ENCODE measurements at places on chromosomes 16 and 17.

- no peak for DNase-seq
Measured at GRCh38 chr17:63221939-63222338, 224.2 kb downstream of the CYB561 start.

- no peak for DNase-seq
Measured at GRCh38 chr16:67907397-67908180, 14.5 kb downstream of the PSKH1 start.

DNA sequence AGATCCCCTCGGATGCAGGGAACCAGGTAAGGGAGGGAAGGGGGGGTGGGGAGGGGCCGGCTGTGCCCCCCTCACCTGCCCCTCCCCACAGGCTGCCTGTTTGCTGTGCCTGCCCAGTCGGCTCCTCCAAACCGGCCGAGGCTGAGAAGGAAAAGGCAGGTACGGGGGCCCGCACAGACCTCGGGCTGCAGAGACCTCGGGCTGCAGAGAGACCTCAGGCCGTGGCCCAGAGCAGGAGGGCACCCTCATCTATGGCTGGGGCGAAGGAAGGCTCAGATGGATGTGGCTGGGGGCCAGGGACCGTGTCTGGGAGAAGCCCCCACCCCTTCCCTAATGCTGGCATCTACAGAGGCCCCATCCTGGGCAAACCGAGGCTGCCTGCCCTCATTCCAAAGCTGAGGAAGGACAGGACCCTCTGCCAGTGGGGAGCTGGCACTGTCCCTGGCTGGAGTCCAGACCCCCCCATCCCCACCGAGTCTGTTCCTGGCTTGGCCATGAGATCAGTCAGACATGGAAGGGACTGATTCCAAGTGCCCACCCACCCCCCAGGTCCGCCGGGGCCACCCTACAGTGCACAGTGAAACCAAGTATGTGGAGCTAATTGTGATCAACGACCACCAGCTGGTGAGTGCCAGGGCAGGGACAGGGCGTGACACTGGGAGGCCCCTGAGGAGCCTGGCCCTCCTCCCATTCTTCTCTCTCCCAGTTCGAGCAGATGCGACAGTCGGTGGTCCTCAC, 13.7 kb downstream of the ADAM11 start:
- no peak for DNase-seq

GRCh38 chr17:27336184-27336583, 42.3 kb downstream of the WSB1 start:
- DNase-seq: no peak

DNA sequence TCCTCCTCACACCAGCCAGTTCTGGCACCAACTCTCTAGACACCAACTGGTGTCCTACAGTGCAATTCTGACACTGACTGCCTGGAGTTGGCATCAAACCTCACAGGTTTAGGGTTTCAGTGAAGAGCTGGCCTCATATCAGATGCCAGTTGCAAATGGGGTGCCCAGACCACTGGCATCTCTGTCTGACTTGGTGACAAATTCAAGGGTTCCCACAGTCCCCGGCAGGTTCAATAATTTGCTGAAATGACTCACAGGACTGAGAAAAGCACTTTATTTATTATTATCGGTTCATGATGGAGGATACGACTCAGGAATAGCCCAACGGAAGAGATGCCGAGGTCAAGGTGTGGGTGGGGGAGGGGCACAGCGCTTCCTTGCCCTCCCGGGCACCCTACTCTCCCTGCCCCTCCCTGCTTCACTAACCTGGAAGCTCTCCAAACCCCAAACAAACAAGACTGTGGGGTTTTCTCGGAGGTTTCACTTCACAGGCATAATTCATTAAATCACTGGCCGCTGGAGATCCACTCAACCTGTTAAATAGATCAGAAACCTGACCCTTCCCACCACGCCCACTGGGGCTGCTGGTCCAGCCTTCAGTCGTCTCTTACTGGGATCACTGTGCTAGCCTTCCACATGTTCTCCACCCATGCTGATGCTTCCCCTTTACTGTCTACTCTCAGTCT, 1.7 kb upstream of the NLRP1 start:
- no peak for DNase-seq

- DNase-seq: peak; percentile 29
Measured at GRCh38 chr16:87382023-87382785, 1.4 kb downstream of the FBXO31 start.

DNA sequence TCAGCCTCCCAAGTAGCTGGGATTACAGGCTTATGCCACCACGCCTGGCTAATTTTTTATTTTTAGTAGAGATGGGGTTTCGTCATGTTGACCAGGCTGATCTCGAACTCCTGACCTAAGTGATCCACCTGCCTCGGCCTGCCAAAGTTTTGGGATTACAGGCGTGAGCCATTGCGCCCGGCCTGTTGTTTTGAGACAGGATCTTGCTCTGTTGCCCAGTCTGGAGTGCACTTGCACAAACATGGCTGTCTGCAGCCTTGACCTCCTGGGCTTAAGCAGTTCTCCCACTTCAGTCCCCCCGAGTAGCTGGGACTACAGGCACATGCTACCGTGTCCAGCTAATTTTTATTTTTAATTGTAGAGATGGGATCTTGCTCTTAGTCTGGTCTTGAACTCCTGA, 8.9 kb downstream of the IST1 start:
- DNase-seq: no peak

GRCh38 chr17:59844884-59845594, 47.7 kb downstream of the TUBD1 start:
- DNase-seq: no peak

- DNase-seq: peak; percentile 54
Measured at GRCh38 chr16:69865701-69866100, 85.4 kb upstream of the CLEC18A start.

GRCh38 chr17:45889579-45889978, 4.8 kb upstream of the MAPT start:
- no peak for DNase-seq

DNA sequence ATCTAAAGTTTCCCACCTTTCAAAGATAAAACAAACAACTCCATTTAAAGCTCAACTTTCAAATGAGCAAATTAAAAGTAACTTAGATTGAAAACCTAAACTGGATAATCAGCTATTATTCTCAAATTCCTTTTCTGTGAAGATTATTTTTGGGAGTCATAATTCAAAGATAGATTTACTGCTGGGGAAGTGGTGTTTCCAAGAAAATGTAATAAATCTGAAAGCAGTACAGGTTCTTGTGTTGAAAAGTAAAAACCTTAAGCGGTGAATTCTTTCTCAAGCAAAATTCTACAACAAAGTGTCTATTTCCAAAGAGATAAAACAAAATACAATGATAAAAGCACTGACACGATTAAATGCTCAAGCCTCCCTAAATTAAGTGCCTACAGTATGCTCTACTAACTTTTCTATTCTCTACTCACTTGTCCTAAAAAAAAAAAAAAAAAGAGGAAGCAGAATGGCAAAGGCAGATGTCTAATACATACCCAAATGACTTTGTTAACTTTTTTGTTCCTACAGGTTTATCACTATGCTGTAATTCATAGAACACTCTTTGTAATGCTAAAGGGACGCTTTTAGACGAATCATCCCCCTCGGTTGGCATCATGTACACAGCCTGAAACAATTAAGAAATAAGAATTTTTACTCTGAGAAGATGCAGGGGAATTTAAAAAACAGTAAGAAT, 34.5 kb downstream of the LITAFD start:
- DNase-seq: no peak

- DNase-seq: no peak
Measured at GRCh38 chr17:46943218-46943500, 20.2 kb downstream of the GOSR2 start.

DNA sequence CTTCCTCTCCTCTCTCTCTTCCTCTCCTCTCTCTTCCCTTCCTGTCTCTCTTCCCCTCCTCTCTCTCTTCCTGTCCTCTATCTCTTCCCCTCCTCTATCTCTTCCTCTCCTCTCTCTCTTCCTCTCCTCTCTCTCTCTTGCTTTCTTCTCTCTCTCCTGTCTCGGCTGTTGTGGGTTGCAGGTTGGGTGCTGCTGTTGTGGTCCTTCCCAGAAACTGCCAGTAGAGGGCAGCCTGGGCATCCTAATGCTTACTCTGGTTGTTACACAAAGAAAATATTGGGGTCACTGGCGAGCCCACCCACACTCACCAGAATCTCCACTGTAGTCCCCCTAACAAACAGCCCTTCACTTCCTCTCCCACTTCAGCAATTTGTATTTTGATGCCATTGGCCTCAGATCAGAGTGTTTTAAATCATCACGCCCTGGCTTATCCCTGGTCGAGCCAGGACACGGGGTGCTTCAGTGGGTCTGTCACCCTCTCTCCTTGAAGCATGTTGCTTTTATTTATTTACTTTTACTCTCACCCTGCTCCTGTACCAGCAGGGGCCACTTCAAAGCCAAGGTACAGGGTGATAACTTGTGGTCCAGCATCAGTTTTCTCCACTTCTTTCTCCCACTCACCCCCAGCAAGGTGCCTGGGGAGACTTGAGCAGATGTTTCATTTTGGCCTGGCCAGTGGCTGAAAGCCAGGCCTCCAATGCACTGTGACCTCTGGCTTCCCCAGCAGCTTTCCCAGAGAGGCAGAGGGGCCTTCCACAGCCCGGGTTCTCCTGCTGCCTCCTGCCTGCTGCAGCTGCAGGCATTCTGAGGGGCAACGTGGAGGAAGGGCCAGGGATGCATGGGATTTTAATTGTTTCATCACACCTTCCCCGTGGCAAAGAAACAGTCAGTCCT, 4.7 kb upstream of the MMP15 start:
- peak; percentile 80 for DNase-seq

GRCh38 chr17:4859816-4860625, 26.9 kb downstream of the MINK1 start:
- no peak for DNase-seq

GRCh38 chr17:42101513-42102292, 3.4 kb upstream of the ZNF385C start:
- DNase-seq: peak; percentile 74

- peak; percentile 89 for DNase-seq
Measured at GRCh38 chr16:53511403-53512280, 8.6 kb upstream of the AKTIP start.

- DNase-seq: no peak
Measured at GRCh38 chr16:77790009-77790372, 1.6 kb downstream of the VAT1L start.

DNA sequence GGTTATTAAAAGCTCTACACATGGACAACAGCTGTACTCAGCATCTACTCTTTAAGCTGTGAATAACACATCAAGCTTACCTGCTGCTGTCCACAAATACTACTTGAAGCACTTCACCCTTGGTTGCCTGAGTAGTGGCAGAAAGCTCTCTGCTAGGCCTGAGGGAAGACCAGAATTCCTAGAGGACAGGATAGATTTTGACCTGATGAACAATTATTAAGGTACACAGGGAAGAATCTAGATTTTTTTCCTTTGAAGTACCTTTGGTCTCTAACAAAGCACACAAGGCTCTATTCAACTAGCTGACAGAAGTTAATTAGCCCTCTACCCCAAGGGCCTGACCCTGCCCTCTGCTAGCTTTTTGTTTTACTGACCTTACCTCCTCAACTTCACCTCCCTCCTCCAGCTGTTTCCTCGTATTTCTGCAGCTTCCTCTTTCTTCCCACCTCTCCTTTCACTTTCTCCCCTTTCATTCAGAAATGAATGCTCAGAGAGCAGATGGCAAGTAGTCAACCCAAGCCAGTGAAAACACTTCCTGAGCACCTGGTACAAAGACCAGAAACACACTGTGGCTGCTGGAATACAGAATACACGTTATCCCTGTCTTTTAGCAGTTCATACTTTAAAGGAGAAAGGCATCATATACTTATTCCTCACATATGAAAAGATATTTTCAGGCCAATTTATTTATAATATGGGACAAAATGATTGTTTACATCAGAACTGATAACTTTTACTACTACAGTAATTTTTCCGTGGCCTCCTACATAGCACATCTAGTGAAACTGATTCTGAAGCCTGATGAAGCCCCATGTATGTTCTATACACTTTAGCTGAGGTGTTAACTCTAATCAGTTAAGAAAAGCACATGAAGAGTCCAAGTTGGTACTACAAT, 5.7 kb upstream of the VEZF1 start:
- no peak for DNase-seq

DNA sequence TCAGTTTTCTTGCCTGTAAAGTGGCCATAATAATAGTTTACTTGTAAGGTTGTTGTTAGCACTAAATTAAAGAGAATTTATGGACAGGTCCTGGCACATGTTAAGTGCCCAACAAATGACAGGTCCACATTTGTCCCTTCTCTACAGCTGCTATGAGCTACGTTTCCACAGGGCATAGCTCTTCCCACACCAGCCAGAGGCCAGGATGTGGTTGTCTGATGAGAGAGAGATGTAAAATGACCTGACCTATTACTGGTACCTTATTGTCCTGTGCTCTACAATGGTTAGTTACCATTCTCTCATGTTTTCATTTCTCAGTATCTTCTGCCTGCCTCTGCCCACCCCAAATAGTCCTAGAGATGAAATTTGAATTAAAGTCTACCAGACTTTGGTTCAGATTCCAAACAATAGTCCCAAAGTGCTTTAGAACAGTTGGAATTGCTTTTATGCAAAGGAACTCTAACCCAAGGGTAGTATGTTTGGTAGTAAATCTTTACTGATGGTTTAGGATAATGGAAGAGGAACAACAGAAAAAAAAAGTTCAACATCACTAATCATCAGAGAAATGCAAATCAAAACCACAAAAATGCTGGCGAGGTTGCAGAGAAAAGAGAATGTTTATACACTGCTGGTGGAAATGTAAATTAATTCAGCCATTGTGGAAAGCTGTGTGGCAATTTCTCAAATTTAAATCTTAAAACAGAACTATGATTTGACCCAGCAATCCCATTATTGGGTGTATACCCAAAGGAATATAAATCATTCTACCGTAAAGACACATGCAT, 57.1 kb upstream of the ANKFN1 start:
- no peak for DNase-seq

DNA sequence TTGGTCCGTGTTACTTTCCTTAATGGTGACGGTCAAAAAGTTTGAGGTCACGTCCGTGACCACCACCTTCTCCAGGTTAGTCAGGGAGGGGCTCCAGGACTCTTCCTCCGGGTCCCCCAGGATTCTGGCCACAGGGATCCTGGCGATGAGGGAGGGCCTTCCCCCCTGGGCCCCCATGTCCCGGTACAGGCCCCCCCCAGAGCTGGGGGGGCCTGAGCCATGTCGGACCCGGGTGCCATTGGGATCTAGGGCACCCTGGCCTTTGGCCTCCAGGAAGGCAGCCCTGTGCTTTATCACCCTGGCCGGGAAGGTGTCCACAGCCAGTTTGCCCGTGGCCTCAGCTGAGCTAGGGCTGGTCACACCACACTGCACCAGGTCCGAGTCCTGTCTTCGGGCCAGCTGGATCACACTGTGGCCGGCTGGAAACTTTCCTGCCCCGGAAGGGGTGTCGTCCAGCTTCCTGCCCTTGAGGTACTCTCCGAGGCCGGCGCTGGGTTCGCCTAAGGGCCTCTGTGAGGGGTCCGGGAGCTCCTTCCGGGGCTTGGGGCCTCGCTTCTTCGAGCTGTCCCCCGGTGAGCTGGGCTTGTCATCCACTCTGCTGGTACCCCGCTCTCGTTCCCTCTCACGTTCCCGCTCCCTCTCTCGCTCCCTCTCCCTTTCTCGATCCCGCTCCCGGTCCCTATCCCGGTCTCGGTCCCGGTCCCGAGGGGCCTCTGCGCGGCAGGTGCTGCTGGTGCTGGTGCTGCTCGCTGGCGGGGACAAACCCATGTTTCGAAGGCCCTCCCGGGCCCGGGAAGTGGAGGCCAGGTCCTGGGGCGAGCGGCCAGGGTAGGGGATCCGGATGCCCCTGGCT, 2.0 kb downstream of the CBX8 start:
- no peak for DNase-seq

Measured in Caco-2 (cell line).